ENCODE measurements at places on chromosomes 3 and 15.

DNA sequence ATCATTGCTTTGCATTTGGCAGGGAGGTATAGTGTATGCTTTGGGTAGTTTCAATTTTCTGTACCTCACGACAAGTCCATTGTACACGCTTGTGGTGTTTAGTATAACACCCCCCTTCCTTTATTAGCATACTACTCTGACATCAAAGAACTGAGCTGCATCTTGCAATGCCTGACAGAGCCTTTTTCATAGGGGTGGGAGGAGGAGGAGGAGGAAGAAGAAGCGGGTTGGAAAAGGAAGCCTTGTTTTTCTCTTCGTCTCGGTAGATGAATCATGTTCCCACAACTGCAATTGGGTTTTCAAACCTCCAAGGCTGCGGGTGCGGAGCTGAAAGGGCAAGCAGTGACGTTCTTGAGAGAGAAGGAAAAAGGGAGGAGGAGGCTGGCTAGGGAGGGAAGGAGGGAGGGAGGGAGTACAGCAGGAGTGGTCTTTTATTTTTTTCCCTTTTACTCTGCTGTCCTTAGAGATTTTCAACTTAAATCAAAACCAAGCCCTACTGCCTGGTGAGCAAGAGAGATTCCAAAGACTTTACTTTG is 175.7 kb downstream of the KLHL25 start:
- peak; percentile 81 for DNase-seq

- no peak for DNase-seq
Observed at GRCh38 chr15:71366926-71367325, 251.7 kb downstream of the THSD4 start.

DNA sequence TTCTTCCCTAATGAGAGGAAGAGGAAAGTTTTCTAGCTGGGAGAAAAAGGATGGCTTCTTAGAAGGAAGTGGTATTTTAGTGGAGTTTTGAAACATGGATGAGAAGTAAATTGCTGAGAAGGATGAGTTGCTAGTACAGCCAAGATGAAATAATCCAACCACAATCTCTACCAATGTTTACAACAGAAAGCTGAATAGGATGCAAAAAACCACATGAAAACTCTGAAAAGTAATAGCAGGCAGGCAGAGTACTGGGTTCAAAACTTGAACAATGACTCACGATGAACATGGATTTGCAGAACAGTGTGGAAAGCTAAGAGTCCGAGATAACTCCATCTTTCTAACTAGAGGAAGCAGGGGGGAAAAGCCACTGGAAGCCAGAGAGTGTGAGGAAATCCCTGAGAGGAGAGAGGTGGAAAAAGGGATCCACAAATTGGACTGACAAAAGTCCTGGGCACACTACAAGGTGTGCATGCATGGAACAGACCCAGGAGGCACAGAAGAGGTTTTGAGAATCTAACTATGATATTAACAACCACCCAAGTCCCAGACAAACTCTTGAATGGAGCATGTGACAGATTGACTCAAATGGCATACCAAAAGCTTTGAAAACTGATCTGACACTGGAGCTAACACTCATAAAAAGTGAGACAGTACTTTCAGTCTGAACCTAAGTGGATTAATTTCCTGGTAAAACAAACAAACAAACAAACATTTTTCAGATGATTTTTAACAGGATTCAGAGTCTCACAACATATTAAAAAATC is 76.7 kb downstream of the ST6GAL1 start:
- DNase-seq, result no peak

- DNase-seq, result no peak
Observed at GRCh38 chr3:15443826-15444524, 16.6 kb downstream of the EAF1 start.

DNA sequence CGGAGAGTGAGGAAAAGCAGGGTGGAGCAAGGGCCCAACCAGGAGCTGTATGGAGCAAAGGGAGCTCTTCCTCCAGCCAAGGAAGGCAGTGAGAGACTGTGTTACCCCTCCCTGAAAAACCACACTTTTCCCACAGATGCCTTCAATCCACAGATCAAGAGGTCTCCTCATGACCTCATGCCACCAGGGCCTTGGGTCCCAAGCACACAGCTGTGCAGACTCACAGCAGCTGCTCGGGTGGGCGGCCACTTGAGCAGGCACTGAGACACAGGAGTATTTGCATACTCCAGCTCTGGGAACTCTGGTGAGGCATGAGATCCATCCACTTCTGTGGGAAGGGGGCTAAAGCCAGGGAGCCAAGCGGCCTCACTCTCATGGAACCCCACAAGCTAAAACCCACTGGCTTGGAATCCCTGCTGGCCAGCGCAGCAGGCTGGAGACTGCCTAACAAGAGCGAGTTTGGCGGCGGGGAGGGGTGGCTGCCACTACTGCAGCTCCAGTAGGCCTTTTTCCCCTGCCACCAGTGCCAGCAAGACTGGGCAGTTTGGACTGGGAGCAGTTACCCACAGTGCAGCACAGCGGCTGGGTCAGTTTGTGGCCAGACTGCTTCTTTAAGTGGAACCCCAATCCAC is 880.6 kb upstream of the ARPP21 start:
- no peak for DNase-seq

GRCh38 chr3:150878996-150879575 is 26.2 kb downstream of the MINDY4B start:
- no peak for DNase-seq

DNA sequence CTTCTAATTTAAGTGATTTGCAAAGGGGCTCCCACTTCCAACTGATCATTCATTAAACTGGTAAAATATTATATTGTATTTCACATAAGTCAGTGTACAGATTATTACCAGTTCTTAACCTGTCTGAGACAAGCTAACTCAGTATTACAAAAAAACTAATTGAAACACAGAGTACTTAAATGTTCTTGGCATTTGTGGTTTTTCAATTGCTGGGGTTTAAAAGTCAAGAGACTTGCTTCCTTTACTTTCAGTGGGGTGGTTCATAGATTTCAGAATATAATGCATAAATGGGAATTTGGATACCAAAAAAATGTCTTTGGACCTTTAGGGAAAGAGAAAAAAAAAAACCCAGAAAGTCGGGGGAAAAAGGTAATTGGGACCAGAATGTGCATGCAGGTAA is 85.0 kb downstream of the ATP10A start:
- DNase-seq, result no peak

DNA sequence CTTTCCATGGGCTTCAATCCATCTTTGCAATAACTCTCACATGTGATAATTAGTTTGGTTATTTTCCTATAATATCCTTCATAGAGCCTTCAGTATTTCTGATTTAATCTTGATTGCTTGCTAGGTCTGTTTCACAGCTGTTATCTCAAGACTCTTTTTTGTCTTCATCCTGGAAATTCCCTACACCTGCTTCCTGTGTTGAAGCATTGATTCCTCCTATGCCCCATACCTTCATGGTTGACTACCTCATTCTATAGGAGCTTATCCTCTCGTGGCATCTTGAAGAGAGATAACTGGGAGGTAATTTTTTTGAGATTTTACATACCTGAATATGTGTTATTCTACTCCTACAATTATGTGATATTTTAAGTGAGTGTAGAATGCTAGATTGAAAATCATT is 26.7 kb downstream of the PIK3CA start:
- DNase-seq, result no peak

DNA sequence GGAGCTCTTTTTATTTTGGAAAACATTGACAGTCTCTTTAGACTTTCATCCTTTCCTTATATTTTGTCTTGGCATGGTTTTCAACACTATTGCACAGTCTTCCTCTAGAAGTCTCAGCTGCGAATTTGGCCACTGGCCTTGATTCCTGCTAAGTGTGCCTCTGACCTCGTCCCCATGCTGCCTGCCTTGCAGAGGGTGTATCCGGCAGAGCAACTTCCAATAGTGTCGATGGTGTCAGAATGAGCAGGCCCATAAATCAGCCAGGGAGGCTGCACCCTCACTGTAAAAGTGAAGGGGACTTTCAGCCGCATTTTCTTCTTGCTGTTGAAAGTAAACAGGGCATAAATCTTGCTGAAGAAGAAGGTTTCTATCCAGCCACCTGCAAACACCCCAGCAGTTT is 336.7 kb upstream of the TRIM42 start:
- no peak for DNase-seq

DNA sequence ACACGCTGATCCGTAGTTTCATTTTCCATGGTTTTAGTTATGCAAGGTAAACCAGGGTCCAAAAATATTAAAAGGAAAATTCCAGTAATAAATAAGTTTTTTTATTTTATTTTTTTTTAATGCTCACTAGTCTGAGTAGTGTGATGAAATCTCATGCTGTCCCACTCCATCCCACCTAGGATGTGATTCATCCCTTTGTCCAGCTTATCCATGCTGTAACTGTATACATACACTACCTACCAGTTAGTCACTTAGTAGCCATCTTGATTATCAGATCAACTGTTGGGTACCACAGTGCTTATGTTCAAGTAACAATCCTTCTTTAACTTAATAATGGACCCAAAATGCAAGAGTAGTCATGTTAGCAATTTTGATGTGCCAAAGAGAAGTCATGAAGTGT is 75.2 kb downstream of the ESYT3 start:
- no peak for DNase-seq

- DNase-seq, result peak; percentile 55
Observed at GRCh38 chr15:52256366-52256765, 39.2 kb downstream of the MYO5C start.

- DNase-seq, result no peak
Observed at GRCh38 chr3:53164911-53165310, 3.9 kb downstream of the PRKCD start.

GRCh38 chr15:52111517-52112202 is 915 bp downstream of the BCL2L10 start:
- no peak for DNase-seq
